ENCODE measurements at places on chromosomes 1 and 21.

DNA sequence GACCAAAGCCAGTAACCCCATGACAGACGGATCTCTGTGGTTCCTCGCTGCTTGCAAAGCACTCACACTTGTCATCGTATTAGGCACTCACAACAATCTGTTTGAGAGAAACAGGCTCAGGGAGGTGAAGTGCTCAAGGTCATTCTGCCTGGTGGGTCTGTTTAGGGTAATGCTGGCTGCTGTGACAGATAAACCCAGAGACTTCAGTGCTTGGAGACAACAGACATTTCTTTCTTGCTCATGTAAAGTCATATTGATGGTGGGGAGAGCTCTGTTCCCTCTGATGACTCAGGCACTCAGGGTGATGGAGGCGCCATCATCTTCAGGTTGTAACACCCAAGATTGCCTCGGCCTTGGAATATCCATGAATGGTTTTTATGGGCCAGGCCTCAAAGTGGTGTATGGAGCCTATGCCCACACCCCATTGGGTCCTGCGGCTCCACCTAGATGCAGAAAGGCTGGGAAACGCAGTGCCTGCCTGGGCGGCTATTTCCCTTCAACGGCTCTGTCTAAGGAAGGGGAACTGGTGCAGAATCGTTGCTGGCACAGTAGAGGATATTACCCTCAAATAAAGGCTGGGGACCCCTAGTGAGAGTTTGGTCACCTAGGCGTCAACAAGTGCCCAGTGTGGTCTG, 71.6 kb upstream of the SELENON start:
- DNase-seq, result no peak

- DNase-seq, result peak; percentile 65
Measured at GRCh38 chr1:231420959-231421545, 1.0 kb downstream of the EGLN1 start.

DNA sequence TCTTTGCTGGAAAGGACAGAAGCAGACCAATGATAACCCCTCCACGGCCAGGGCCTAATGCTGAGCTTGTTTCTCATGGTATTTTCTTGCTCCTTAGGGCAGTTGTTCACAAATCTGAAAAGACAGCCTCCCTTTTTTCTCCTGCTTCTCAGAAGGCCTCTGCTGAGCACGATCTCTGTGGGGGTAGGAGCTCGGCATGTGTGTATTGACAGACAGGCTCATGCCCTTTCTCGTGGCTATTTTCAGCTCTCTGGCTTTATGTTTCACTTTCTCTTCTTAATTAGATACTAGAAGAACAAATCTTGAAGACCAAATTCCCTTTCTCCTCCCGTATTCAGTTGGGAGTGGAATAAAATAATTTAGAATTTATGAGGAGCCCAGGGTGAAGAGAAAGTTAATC, 768 bp upstream of the RIIAD1 start:
- peak; percentile 76 for DNase-seq

DNA sequence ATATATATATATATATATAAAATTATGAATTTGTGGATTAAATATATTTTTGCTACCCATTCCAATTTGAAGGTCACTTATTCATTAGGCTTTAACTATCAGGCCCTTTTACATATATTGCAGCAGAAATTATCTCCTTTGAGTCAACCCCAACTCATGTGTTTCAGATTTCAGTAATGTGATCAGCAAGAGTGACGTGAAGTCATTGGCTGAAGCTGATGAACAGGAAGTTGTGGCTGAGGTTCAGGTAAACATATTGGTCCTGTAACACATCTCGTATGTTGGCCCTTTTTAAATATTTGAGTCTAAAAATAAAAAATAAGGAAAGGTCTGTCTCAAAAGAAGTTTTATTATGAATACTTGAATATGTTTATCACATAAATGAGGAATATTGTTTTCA, 8.5 kb downstream of the VPS45 start:
- no peak for DNase-seq

- no peak for DNase-seq
Measured at GRCh38 chr1:166915941-166916340, 39.9 kb upstream of the TADA1 start.

DNA sequence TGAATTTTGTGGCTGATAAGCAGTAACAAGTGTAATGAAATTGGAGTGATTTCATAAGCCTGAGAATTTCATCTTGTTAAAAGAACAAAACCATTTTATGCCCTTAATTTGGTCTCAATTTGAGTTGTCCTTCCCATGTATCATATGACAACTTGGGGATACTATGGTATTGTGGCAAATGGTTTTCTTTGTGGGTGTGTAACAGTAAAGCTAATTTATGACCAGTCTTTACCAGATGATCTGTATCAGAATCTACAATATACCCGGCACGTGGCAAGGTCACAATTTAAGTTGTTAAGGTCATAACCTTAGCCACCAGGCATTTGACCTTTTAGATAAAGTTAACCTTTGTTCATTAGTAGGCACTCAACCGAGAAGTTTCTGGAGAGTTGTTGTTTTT, 9.1 kb downstream of the NFIA start:
- no peak for DNase-seq

DNA sequence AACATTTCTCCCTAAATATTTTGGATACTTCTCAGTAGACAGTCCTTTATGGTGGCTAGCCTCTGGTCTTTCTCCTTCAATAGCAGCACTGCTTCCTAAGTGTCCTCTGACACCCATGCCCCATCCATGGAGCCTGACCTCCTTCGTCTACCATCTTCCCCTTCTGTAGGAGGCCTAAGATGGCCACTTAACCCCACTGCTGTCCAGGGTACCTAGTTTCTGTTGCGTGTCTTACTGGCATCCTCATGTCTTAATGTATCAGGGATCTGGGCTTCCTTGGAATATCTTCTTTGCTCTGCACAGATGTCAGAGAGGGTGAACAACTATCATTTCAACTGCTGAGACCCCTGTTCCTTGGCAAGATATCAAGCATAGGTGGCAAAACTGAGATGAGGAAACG, 5.4 kb upstream of the KIRREL1 start:
- no peak for DNase-seq

DNA sequence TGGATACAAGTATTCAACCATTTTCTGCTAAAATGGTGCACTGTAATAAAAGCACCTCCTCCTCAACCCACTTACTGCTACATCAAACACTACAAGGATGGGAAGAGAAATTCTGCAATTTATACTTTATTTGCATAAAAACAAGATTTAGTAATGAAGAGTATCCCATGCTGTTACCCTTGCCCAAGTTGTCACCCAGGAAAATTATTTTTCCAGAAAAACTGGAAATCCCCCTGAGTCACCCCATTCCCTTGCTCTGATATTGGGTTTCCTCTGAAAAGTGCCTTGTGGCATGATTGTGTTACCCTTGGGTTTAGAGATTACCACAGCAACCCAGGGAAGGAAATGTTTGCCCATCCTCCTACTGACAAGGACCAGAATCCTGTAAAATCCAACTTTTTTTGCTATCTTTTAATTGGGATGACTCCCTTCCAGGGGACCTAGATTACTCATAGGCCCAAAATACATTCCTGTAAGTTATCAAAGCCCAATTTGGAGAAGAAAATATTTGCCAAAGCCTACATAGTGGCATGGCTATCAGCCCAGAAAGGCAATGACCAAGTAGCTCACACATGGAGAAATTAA, 16.5 kb upstream of the ZC3H11B start:
- no peak for DNase-seq

DNA sequence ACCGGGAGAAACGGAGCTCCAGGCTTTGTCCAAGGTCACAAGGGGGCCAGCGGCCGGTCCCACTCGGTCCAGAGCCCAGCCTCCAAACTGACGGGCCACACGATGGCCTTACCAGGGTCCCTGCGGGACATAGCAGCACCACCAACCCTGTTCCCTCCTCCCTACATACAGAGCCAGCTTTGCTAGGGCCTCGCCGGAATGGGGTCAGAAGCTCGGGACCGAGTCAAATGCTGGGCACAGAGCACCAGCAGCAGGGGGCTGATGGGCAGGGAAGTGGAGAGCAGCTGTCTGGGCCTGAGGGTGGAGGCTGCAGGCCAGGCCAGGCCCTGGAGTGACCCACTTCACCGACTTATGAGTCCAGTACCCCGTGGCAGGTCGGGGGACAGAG, 14.9 kb upstream of the TTC39A start:
- DNase-seq, result no peak

GRCh38 chr1:55959136-55959548, 620.2 kb downstream of the PLPP3 start:
- no peak for DNase-seq

GRCh38 chr1:8412183-8412831, 94.4 kb downstream of the SLC45A1 start:
- DNase-seq, result no peak

- DNase-seq, result no peak
Measured at GRCh38 chr1:64150266-64150665, 53.2 kb upstream of the UBE2U start.

GRCh38 chr1:1182491-1183220, 9.0 kb downstream of the TTLL10 start:
- DNase-seq, result no peak

GRCh38 chr1:9761855-9762254, 61.9 kb downstream of the CLSTN1 start:
- no peak for DNase-seq
